Activated T-helper 17 cell treated with anti-CD3 and anti-CD28 coated beads, Interleukin-2, amount 50 U/mL, for 72 hours (primary cell): ENCODE measurements at places on chromosomes 6 and 20.

DNA sequence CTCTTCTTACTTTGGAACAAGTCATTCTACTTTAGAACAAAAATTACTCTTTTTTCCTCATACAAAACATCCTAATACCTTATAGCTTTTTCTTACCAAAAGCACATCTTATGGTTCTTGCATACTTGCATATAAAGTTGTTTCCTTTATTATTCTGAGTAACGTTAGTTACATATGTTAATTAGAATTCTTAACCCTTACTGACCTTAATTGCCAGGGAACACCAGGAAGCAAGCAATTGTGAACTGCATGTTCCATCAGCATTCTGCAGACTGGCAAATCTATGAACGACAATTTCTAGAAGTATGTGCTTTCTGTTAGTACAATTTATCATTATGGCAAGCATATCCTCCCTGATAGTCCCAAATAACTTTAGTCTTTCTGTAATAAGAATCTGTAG is 831.0 kb downstream of the C6orf118 start:
- no peak for ATAC-seq

- ATAC-seq = no peak
Measured at GRCh38 chr20:2402271-2402980, 21.7 kb downstream of the TGM6 start.

DNA sequence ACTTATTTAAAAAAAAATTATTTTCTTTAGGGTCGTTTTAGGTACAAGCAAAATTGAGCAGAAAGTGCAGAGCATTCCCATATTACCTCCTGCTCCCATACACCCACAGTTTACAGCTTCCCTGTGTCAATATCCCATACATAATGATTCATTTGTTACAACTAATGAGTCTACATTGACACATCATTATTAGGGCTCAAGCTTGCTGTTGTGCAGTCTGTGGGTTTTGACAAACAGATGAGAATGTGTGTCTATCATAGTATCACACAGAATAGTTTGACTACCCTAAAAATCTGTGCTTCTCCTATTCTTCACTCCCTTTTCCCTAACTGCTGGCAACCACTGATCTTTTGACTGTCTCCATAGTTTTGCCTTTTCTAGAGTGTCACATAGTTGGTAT is 9.4 kb downstream of the PSMF1 start:
- ATAC-seq = no peak

GRCh38 chr6:127173156-127173940 is 54.9 kb downstream of the RSPO3 start:
- ATAC-seq = no peak

- peak; percentile 97 for ATAC-seq
Measured at GRCh38 chr6:108921547-108922361, 73.5 kb downstream of the ARMC2 start.

- ATAC-seq = peak; percentile 57
Measured at GRCh38 chr20:49987015-49987867, 4.5 kb downstream of the SNAI1 start.

DNA sequence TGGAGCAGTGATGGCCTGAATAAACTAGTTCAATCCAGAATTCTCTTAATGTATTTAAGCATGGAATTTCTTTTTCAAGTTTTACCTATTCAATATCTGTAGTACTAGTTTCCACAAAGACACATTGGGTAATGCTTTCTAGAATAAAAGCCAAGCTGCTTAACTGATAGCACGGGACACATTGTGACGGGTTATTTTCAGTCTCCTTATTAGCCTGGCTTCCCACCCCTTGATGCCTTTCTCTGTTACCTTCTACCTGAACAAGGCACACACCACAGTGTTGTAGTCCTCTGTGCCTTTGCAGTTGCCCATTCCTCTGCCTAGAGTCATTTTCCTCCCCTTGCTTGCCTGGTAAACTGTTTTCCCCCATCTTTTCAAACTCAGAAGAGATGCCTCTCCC is 139.1 kb downstream of the HDGFL1 start:
- no peak for ATAC-seq

GRCh38 chr6:19587238-19587942 is 249.8 kb upstream of the ID4 start:
- ATAC-seq = no peak

GRCh38 chr20:58228103-58228483 is 360 bp downstream of the ANKRD60 start:
- no peak for ATAC-seq

DNA sequence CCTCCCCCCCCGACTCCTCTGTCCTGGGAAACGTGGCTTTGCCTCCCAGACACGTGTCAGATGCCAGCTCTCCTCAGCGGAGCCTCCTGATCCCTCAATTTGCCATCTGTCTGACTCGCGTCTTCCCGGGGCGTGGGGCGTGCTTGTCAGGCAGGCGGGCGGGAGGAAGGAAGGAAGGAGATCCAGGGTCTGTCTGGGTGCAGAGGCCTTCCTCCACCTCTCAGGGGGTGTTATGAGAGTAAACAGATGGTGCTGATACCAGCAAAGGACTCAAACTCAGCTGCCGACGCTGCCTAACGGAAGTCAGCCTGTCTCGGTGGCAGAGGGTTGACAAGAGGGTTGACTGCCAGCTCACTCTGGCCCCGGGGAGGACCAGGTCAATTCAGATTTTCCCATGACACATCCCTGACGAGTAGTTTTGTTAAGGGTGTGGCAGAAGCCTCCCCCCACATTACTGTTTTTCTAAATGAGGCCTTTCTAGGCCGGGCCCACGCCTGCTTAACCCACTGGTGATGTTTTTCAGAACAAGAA is 17.0 kb downstream of the UQCC2 start:
- peak; percentile 83 for ATAC-seq

- peak; percentile 55 for ATAC-seq
Measured at GRCh38 chr6:42505385-42505718, 53.6 kb upstream of the TRERF1 start.

- ATAC-seq = no peak
Measured at GRCh38 chr20:61293951-61294350, 41.9 kb downstream of the CDH4 start.

DNA sequence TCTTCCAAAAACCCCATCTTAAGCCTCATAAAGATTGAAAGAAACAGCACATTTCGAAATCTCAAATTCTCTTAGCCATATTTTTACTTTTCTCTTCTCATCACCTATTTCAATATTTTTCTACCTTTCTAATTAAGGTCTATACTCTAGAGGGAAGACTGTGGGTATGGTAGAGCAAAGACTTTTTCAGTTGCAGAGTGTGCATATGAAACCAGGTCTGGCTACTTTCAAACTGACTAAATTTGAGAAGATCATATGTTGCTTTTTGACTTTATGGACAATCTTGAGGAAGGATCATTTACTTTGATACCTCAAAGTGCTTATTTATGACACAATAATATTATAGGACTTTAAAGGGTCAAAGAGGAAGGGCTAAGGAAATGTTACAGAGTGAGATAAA is 20.7 kb downstream of the FILIP1 start:
- ATAC-seq = no peak

DNA sequence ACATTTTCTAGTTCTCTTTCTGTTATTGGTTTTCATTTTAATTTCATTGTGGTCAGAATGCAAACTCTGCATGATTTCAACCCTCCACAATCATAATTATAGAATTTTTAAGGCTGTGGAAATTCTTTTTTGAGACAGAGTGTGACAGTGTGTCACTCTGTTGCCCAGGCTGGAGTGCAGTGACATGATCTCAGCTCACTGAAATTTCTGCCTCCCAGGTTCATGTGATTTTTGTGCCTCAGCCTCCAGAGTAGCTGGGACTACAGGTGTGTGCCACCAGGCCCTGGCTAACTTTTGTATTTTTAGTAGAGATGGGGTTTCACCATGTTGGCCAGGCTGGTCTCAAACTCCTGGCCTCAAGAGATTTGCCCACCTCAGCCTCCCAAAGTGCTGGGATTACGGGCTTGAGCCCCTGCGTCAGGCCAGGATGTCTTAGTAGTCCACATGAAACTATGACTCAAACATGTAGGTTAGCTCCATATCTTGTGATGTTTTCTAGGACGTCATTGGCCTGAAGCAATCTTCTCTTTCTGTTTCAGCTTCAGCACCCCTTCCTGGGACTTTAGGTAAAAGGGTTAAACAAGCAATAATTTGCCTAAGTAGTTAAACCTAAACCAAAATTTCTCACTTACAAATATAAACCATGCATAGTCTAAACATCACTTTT is 47.4 kb upstream of the SAMD3 start:
- ATAC-seq = peak; percentile 37

DNA sequence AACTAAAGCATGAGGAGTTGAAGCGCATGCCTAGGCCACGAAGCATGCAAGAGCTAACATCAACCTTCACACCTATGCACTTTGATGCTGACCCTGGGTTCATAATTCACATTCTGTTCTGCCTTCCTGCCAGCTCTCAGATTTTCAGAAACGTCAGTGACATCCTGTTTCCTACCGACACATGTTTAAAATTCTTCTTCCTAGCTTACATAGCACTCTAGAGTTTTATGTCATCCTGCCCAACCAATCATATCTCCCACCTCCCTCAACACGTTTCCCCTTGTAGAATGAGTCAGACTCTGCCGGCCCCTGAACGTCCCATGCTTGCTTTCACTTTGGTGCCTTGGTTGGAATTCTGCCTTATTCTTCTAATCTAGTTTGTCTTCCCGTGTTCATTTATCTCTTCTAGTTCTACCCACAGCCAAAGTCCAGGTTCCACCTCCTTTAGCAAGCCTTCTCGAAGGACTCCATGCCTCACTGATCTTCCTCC is 97.2 kb upstream of the MAP7 start:
- peak; percentile 98 for ATAC-seq

DNA sequence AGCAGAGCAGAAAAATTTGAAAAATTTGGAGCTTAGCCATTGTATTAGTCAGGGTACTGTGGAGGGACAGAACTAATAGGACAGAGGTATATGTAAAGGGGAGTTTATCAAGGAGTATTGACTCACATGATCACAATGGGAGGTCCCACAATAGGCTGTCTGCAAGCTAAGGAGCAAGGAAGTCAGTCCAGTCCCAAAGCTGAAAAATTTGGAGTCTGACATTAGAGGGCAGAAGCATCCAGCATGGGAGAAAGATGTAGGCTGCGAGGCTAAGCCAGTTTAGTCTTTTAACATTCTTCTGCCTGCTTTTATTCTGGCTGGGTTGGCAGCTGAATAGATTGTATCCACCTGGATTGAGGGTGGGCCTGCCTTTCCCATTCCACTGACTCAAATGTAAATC is 82.0 kb downstream of the SMPDL3A start:
- ATAC-seq = no peak

- ATAC-seq = no peak
Measured at GRCh38 chr6:62441182-62441581, 155.2 kb upstream of the KHDRBS2 start.

DNA sequence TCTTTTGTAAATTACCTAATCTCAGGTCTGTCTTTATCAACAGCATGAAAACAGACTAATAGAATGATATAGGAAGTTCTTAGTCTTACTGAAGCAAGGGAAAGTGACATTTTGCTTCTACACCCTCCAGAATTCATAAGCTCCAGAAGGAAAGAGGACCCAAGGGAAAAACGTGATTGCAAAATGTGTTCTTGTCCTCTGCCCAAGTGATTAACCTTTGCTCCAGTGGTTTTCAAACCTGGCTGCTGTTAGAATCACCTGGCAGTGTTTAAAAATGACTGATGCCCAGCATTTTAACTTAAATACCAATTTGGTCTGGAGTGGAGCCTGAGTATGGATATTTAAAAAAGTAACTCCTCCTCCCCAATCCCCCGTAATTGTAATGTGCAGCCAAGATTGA is 191.4 kb downstream of the SLC16A10 start:
- no peak for ATAC-seq

DNA sequence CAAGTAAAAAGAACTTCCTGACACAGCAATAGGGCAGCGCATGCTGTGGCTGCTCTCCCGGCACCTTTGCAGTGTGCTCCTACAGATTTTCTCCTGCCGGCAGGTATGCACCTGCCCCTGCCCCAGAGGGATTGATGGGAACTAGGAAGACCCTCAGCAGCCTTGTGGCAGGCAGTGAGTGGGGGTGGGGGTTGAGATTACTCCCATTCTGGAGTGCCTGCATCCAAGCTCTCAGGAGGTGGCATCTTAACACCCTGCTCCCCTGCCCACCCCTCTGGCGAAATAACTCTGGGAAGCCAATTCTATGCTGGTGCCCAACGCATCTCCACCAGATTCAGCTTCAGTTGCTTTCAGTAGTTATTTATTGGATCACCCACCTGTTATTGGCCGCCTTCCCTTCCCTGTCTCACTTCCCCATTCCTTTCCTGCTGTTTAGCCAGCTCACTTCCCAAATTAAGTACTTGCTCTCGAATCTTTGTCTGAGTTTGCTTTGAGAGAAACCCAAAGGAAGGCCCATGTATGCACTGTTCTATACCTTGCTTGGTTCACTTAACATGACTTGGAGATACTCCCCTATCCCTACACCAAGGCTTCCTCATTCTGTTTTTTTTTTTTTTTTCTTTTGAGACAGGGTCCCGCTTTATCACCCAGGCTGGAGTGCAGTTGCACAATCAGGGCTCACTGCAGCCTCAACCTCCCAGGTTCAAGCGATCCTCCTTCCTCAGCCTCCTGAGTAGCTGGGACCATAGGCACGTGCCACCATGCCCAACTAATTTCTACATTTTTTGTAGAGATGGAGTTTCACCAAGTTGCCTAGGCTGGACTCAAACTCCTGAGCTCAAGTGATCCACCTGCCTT is 29.3 kb upstream of the SLC23A2 start:
- no peak for ATAC-seq

GRCh38 chr6:169130113-169130512 is 123.5 kb downstream of the THBS2 start:
- no peak for ATAC-seq

DNA sequence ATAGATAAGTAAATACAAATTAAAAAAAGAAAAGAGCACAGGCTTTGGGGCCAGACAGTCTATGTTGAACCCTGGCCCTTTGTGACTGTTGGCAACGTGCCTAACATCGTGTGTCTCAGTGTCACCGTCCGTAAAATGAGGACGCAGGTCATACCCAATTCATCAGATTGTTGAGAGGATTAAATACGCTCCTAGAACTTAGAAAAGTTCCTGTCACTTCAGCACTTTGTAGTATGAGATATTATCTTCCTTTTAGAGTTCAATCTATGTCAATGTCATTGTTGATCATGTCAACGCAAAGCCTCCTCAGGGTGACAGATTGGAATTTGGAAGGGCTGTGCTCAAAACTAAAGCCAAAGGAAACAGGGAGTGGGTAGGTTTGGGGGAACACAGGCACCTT is 21.7 kb downstream of the SERPINB1 start:
- no peak for ATAC-seq

DNA sequence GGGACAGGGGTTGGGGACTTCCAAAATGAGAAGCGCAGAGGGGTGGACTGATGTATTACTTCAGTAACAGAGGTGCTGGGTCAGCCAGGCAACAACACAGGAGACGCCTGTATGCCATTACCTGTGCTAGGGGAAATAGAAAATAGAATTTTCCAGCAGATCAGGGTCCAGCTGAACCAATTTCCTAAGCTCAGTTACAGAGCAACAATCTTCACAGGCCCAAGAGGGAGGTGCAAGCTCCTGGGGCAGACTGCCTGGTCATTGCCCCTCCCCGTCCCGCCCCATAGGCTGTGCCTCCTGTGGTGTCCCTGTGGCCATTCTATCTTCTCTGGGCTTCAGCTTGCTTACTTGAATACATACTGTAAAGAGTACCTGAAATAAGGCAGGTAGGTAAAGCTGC is 3.7 kb downstream of the KCNK5 start:
- ATAC-seq = no peak
